Psoas muscle (tissue), 8 donors: ENCODE measurements at places on chromosomes 3 and 15. TPM values are rescaled to one million over a fixed set of nuclear protein-coding genes. Genes with fewer than 3 reads are reported as not detected.

Gene FAM81A
- 1.2 TPM for total RNA-seq

Gene ZNF148
- total RNA-seq: 22.7 TPM

Gene PIF1
- 0.24 TPM for total RNA-seq

Gene LCTL
- total RNA-seq: not detected

Gene PXK
- total RNA-seq: 16.3 TPM

Gene FOXL2NB
- total RNA-seq: 0.14 TPM

Gene UBE3A
- total RNA-seq: 198 TPM

Gene SCN5A
- 34.2 TPM for total RNA-seq

Gene NR2F2
- 14.5 TPM for total RNA-seq

Gene ATXN7
- 27.2 TPM for total RNA-seq

Gene STRA6
- not detected for total RNA-seq

GRCh38 chr3:23527326-23527725, 278.4 kb upstream of the UBE2E1 start:
- H3K4me3 ChIP-seq: no peak overlapping the region
- no peaks in the 10 kb centered on the region for H3K27me3 ChIP-seq
- DNase-seq: no peak
- H3K36me3 ChIP-seq: no peaks in the 10 kb centered on the region
- H3K27ac ChIP-seq: no peak overlapping the region

DNA sequence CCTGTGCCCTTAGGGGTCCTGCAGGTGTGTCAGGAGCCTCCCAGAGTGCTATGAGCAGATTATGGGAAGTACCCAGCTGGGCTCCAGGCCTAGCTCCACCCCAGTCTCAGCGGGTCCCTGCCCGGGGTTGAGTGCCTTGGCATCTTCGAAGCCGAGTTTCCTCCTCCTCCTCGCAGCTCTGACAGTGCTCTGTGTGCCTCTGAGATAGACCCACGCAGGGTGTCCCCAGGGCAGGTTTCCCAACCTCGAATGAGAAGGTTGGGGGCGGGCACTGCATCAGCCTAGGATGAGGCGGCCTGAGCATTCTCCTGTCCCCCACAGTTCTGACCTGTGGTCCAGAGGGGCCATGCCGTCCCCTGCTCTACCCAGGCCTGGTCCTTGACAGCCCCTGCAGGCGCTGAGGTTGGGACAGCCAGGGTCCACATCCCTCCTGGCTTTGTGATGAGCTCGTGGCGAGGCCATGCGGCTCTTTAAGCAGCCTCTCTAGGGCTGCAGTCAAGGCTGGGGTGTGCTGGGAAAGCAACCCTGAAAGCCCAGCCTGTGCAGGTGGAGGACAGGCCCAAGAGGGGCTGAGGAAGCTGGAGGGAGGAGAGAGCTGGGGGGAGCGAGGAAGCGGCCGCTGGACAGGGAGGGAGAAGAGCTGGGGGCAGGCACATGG, 20.2 kb upstream of the SKOR1 start:
- no peaks in the 10 kb centered on the region for H3K27me3 ChIP-seq
- no peak overlapping the region for H3K4me3 ChIP-seq
- H3K27ac ChIP-seq: no peak overlapping the region
- DNase-seq: no peak

DNA sequence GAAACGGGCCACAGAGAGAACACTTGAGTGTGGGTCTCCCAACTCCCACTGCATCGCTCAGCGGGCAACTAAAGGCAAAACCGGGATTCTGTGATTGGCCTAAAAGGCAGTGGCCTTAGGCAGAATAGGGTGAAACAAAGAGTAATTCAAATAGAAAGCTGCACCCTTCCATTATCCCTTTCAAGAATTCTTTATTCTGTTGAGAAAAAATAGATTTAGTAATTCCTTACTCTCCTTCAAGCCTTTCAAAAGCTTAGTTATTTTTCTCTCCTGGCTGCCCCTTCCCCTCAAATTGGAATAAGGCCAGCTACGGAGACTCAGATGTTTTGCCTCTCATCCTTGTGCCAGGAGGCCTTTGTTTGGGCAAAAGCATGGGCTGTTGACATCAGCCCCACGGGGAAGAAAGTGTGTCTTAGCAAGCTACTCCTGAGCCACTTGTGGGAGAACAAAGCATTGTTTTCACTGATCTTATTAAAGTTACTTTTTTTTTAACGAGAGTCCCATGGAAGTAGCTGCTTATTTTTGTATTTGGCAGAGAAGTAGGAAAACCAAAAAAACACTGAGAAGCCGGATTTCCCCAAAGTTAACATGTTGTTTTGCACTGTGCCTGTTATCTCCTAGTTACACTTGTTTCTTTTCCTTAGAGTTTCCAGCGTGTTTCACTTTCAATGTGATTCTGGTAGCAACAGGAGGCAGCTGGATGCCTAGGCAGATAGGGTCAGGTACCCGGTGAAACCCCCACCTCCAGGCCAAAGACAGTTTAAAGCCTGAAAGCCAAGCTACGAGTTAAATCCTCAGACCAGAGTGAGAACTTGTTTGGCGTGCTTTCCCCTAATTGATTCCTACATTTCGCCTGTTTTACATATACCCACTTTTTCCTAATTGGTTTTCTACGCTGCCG, 2.2 kb downstream of the ST6GAL1 start:
- no peaks in the 10 kb centered on the region for H3K27me3 ChIP-seq
- peak overlapping the region; percentile 89 for H3K27ac ChIP-seq
- H3K36me3 ChIP-seq: no peaks in the 10 kb centered on the region
- no peak for DNase-seq
- peaks cover 27% of the 10 kb centered on the region for H3K4me1 ChIP-seq
- H3K4me3 ChIP-seq: peak overlapping the region; percentile 99

GRCh38 chr15:44662478-44663409, 718 bp downstream of the SPG11 start:
- H3K27ac ChIP-seq: peak overlapping the region; percentile 98
- H3K36me3 ChIP-seq: peaks cover 22% of the 10 kb centered on the region
- peak; percentile 61 for DNase-seq
- H3K4me3 ChIP-seq: peak overlapping the region; percentile 82
- no peaks in the 10 kb centered on the region for H3K27me3 ChIP-seq

- no peaks in the 10 kb centered on the region for H3K4me1 ChIP-seq
- H3K4me3 ChIP-seq: no peak overlapping the region
- no peak overlapping the region for H3K27ac ChIP-seq
- no peak for DNase-seq
- no peaks in the 10 kb centered on the region for H3K27me3 ChIP-seq
Measured at GRCh38 chr3:123327956-123328850, 120.7 kb downstream of the ADCY5 start.

DNA sequence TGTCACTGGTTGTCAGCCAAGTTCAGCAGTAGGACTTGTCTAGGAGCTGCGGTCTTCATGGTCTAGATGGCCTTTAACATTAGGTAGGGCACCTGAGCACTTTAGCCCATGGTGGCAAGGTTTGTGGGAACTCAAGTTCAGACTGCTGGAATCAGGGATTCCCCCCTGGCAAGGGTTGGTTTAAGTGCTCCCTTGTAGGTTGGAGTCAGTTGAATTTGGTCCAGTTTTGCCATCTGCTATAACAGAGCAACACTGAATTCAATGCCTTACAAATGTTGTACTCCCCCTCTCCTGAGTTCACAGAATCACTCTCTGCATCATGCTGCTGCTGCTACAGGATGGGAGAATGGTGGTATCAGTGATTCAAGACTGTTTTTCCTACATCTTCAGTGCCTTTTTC, 509.3 kb downstream of the VGLL3 start:
- no peaks in the 10 kb centered on the region for H3K4me1 ChIP-seq
- no peak for DNase-seq
- H3K4me3 ChIP-seq: no peak overlapping the region
- H3K36me3 ChIP-seq: no peaks in the 10 kb centered on the region

- H3K4me1 ChIP-seq: no peaks in the 10 kb centered on the region
- no peak overlapping the region for H3K27ac ChIP-seq
- no peak overlapping the region for H3K4me3 ChIP-seq
- no peak for DNase-seq
- H3K36me3 ChIP-seq: no peaks in the 10 kb centered on the region
- H3K27me3 ChIP-seq: no peaks in the 10 kb centered on the region
Measured at GRCh38 chr3:173502983-173503568, 105.5 kb downstream of the NLGN1 start.

GRCh38 chr3:159884661-159885402, 103.8 kb upstream of the IL12A start:
- H3K4me3 ChIP-seq: no peak overlapping the region
- DNase-seq: no peak
- H3K27ac ChIP-seq: peak overlapping the region; percentile 91
- no peaks in the 10 kb centered on the region for H3K27me3 ChIP-seq
- H3K36me3 ChIP-seq: peaks cover 46% of the 10 kb centered on the region

DNA sequence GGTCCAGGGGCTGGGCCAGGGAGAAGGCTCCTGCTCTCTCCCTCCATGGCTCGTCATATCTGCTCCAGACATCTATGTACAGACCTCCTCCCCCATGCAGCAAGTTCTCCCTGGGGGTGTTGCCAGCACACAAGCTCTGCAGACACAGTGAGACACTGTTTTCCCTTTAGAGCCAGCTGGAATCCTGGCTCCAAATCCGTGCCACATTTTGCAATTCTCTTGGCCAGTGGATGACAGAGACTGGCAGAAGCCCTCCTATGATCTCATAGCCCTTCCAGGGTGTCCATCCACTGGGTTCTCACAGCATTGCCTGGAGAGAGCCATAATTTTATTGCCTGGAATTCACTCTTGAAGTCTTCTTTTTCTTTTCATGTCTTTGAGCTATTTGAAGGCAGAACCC, 203.9 kb downstream of the TLE3 start:
- H3K27ac ChIP-seq: no peak overlapping the region
- H3K27me3 ChIP-seq: peaks cover 2% of the 10 kb centered on the region
- H3K4me1 ChIP-seq: peaks cover 5% of the 10 kb centered on the region
- DNase-seq: peak; percentile 67
- H3K36me3 ChIP-seq: no peaks in the 10 kb centered on the region

DNA sequence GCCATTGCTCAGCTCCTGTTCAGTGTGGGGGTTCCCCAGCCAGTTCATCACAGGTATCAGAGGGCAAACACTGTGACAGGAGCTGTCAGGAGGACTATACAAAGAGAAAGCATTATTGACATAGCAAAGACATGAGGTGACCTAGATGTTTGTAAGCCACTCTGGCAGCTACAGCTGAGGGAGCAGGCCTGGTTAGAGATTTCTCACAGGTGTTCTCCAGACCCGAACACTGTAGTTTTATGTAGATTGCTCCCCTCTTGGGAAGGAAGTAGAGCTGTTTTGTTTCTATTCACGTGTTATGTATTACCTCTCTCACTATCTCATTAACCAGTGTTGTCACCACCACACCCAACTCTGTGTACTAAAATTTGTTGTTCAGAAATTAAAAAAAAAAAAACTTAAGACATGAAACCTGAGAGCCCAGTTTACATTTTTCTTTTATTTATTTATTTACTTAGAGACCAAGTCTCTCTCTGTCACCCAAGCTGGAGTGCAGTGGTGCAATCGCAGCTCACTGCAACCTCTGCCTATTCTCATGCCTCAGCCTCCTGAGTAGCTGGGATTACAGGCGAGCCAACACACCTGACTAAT, 123.7 kb downstream of the RBPMS2 start:
- no peaks in the 10 kb centered on the region for H3K27me3 ChIP-seq
- H3K27ac ChIP-seq: peak overlapping the region; percentile 34
- DNase-seq: no peak
- peaks cover 10% of the 10 kb centered on the region for H3K4me1 ChIP-seq
- H3K36me3 ChIP-seq: no peaks in the 10 kb centered on the region
